ENCODE measurements at places on chromosomes 5 and 9. TPM values are rescaled to one million over a fixed set of nuclear protein-coding genes. Genes with fewer than 3 reads are reported as not detected.

GRCh38 chr9:113886466-113886865 is 10.4 kb downstream of the ZNF618 start:
- DNase-seq = no peak

GRCh38 chr5:139901986-139902385 is 106.4 kb downstream of the PSD2 start:
- DNase-seq = no peak

FAM174A gene
- total RNA-seq = 8.9 TPM

PCDHA4 gene
- total RNA-seq = not detected

- no peak for DNase-seq
Measured at GRCh38 chr9:132754236-132754635, 84.0 kb downstream of the GTF3C4 start.

GRCh38 chr5:72559866-72560766 is 52.9 kb upstream of the ZNF366 start:
- DNase-seq = no peak

PCDHB12 gene
- total RNA-seq = not detected

FAM153A gene
- total RNA-seq = 6.7 TPM

DNA sequence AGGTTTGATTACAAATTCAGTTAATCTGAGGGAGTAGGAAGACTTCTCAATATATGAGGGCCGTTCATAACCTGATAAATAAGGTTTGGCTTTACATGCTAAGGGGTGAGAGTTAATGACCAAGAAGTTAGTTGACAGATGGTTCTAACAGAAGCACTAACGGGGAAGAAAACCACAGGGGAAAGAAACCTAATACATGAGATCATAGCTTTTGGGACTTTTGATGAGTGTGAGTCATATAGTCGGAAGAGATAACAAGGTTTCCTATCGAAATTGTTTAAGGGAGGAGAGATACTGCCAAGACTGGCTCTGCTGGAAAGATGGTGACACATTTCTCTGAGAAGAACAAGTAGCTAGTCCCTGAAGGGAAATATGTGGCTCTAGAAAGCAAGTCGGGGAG is 140.1 kb downstream of the COX7C start:
- DNase-seq = no peak

DNA sequence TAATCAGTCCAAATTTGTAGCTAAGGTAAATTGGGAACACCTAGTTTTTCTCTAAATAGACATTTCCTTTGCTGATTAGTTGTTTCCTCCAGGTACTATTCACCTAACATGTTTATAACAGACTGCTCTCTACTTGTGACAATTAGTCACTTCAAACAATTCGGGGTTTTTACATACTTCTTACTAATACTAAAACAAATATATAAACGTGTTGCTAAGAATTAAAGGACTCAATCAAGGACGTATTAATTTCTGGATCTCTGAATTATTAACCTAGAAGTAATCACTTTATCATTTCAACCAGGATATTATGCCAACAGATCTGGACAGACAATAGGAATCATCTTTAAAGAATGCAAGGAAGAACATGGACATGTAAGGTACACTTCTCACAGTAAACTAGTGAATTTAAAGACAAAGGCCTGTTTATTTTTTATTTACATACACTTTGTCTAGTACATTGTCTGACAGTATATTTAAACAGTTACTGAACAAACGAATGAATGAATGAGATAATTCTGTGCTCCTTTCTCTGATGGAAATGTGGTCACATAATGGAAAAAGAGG is 22.3 kb downstream of the PJA2 start:
- DNase-seq = no peak

SLC9A3 gene
- 2.4 TPM for total RNA-seq

DNA sequence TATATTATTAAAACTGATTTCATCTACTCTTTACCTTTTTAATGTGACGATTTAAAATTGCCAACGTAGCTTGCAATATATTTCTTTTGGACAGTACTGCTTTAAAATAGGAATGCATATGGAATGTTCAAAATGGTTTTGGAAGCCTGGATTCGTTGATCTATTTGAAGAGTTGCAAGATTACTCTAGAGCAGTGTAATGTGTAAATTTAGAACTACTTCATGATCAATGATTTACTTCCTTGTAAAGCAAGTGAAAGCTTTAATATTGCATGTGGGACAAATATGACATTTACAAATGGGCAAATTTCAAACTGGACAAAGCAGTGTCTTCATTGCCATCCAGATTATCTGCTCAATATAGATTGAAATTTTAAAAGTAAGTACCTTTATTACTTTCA is 38.3 kb downstream of the PARP8 start:
- no peak for DNase-seq

- DNase-seq = no peak
Measured at GRCh38 chr5:135703016-135703550, 124.3 kb upstream of the CXCL14 start.

SYNPO gene
- total RNA-seq = 0.13 TPM

PCDHGC5 gene
- total RNA-seq = not detected

ANKRD31 gene
- 0.66 TPM for total RNA-seq

Data from CD8-positive, alpha-beta memory T cell (primary cell).